ENCODE measurements at places on chromosomes 6 and 20. TPM values are rescaled to one million over a fixed set of nuclear protein-coding genes. Genes with fewer than 3 reads are reported as not detected.
A peak's percentile ranks its signal among the peaks of the same experiment; 100 is the strongest.

The ZSCAN23 gene
- total RNA-seq = 0.79 TPM

DNA sequence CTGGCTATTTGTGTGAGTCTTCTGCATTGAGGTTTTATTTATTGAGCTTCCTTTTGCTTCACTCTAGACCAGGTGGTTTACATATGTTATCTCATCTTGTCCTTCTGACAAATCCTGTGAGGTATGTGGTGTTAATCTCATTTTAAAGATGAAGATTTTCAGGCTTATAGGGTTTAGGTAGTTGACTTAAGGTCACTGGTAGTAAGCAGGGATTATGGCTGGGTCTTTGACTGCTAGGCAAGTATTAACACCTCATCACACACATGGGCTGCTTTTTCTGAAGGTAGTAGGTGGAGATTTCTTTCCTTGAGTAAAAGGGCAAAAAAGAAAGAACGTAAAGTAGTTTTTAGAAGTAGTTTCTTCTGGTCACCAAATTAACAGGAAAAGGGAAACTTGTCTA is 72.6 kb downstream of the CDKAL1 start:
- no peaks in the 10 kb centered on the region for H3K4me1 ChIP-seq
- H3K27me3 ChIP-seq = no peaks in the 10 kb centered on the region

- H3K4me3 ChIP-seq = no peak overlapping the region
- no peaks in the 10 kb centered on the region for H3K27me3 ChIP-seq
- H3K27ac ChIP-seq = no peak overlapping the region
Observed at GRCh38 chr6:35049156-35049735, 91.9 kb downstream of the TCP11 start.

DNA sequence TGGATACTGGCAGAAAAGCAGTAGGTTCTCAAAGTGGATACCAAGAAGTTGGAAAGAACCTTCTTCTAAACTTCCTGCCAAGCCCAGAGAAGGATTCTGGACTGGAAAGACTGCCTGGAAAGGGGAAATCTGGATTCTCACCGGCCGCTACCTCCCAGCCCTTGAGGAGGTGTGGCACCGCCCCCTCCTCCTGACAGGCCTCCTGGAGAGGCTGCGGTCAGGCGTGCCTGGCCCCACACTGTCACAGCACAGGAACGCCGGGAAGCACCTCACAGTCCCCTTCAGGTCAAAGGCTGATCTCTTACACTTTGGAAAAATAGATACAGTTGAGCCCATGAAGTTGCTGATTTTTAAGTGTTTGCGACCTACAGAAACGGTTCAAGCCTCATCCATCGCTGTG is 16.3 kb upstream of the PDE10A start:
- H3K36me3 ChIP-seq = no peaks in the 10 kb centered on the region
- H3K27ac ChIP-seq = no peak overlapping the region
- no peak overlapping the region for H3K4me3 ChIP-seq
- H3K27me3 ChIP-seq = no peaks in the 10 kb centered on the region
- no peak for DNase-seq

GRCh38 chr6:39154705-39155104 is 39.7 kb upstream of the SAYSD1 start:
- no peak for DNase-seq
- H3K27ac ChIP-seq = no peak overlapping the region
- H3K36me3 ChIP-seq = peaks cover 2% of the 10 kb centered on the region
- H3K4me3 ChIP-seq = no peak overlapping the region

- H3K27ac ChIP-seq = no peak overlapping the region
- H3K4me3 ChIP-seq = no peak overlapping the region
- H3K36me3 ChIP-seq = no peaks in the 10 kb centered on the region
- no peak for DNase-seq
Observed at GRCh38 chr6:146065690-146066089, 36.8 kb downstream of the GRM1 start.

The GSTA2 gene
- total RNA-seq = not detected

GRCh38 chr20:5785146-5785545 is 34.9 kb downstream of the SHLD1 start:
- no peak for DNase-seq
- H3K27ac ChIP-seq = no peak overlapping the region
- H3K4me1 ChIP-seq = peaks cover 13% of the 10 kb centered on the region

DNA sequence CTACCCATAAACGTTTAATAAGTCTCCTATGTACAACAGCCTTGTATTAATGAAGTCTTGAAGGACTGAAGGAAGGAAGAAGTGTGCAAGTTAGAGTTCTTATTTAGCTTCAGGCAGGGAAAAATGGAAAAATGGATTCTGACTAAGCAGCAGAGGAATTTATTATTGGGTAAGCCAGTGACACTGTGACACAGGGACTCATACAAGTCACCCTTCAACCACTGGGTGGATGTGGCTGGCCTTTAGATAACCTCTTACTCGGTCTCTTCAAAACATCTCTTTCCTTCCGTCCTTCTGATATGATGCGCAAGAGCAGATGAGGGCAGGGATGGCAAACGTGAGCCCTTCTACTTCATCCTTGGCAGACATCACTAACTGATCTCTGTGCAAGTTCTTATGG is 145.6 kb downstream of the DHX35 start:
- peaks cover 24% of the 10 kb centered on the region for H3K27me3 ChIP-seq
- no peaks in the 10 kb centered on the region for H3K36me3 ChIP-seq

GRCh38 chr6:5155906-5156305 is 70.8 kb downstream of the PPP1R3G start:
- H3K4me1 ChIP-seq = peaks cover 6% of the 10 kb centered on the region
- H3K27ac ChIP-seq = no peak overlapping the region
- no peak for DNase-seq
- H3K4me3 ChIP-seq = no peak overlapping the region

GRCh38 chr6:32171234-32171633 is 4.7 kb downstream of the AGPAT1 start:
- no peak overlapping the region for H3K27ac ChIP-seq
- no peaks in the 10 kb centered on the region for H3K27me3 ChIP-seq
- peaks cover 32% of the 10 kb centered on the region for H3K4me1 ChIP-seq
- DNase-seq = no peak

The HLA-DRA gene
- total RNA-seq = 30.9 TPM

GRCh38 chr6:80696268-80696667 is 589.8 kb downstream of the BCKDHB start:
- H3K36me3 ChIP-seq = no peaks in the 10 kb centered on the region
- no peak overlapping the region for H3K4me3 ChIP-seq
- DNase-seq = no peak
- H3K4me1 ChIP-seq = no peaks in the 10 kb centered on the region
- no peak overlapping the region for H3K27ac ChIP-seq

GRCh38 chr6:4780360-4780812 is 4.2 kb downstream of the CDYL start:
- no peak for DNase-seq
- H3K36me3 ChIP-seq = peaks cover 33% of the 10 kb centered on the region
- H3K27me3 ChIP-seq = no peaks in the 10 kb centered on the region
- H3K4me1 ChIP-seq = peaks cover 40% of the 10 kb centered on the region

DNA sequence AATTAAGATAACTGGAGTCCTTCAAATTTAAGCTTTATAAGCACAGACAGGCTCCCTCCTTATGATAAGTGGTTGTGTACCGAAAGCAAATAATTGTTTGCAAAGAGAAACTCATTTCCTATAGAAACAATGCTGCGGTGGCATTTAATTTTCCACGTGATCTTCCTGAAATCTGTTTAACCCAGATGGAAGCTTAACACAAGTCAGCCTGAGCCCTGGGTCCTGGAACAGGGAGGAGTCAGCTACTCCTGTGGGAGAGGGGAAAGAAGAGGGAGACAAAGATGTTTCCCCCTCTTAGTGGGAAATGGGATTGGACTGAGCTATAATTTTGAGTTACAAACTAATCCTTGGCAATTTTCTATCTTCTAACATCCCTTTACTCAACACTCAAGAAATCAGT is 136.5 kb downstream of the ELOVL4 start:
- no peak overlapping the region for H3K4me3 ChIP-seq
- no peaks in the 10 kb centered on the region for H3K36me3 ChIP-seq
- no peaks in the 10 kb centered on the region for H3K4me1 ChIP-seq

GRCh38 chr6:72413884-72414283 is 208.0 kb upstream of the KCNQ5 start:
- DNase-seq = no peak
- no peaks in the 10 kb centered on the region for H3K27me3 ChIP-seq
- H3K36me3 ChIP-seq = no peaks in the 10 kb centered on the region
- H3K27ac ChIP-seq = no peak overlapping the region

The RSPO3 gene
- total RNA-seq = not detected

The PPDPF gene
- 292 TPM for total RNA-seq

DNA sequence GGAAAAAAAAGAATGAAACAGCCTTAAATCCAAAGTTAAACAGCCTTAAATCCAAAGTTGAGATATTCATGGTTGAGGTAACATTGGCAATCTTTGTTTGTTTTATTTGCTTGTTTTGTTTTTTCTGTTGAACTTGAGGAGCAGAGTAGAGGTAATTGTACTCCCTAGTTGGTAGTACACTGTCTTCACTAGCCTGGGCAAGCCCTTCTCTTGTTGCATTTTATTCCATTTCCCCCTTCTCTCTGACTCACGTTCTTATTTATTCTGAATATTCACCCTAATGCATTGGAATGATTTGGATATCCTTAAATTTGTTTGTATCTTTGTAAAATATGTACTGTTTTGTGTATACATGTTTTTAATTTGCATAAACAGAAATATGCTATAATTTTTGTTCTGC is 397.6 kb downstream of the CDC5L start:
- no peaks in the 10 kb centered on the region for H3K27me3 ChIP-seq
- H3K4me3 ChIP-seq = no peak overlapping the region
- H3K4me1 ChIP-seq = peaks cover 22% of the 10 kb centered on the region
- H3K36me3 ChIP-seq = peaks cover 23% of the 10 kb centered on the region

DNA sequence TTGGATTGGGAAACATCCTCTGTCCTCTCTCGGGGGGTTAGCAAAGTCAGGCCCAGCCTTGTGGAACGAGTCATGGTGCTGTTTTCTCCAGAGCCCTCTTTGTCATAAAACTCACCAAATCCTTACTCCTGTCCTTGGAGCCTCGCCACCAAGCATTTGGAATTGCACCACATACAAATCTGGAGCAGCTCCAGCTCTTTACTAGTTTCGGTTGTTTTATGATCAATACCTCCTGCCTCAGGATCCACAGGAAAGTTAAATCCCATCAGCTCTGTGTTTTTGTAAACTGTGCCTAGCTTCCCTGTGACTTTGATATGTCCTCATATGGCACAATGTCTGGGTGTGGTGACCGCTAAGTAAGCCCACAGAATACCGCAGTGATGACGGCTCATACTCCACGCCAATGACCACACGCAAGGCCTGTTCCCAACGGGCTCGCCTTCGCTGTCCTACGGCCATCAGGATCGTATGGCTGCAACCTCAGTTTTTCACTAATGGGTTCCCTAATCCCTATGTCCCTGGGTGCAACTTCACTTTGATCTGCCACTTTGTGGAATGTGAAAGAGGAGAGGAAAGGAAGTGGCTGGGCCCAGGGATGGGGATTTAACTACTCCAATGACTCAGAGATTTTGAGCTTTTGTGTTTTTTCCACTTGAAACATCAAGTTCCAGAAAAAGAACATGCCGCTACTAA is 111.3 kb upstream of the FOXQ1 start:
- H3K27ac ChIP-seq = no peak overlapping the region
- H3K4me1 ChIP-seq = peaks cover 2% of the 10 kb centered on the region
- DNase-seq = no peak
- H3K4me3 ChIP-seq = no peak overlapping the region
- H3K27me3 ChIP-seq = no peaks in the 10 kb centered on the region

The RIPOR2 gene
- 154 TPM for total RNA-seq

GRCh38 chr20:18738055-18738454 is 75.5 kb upstream of the SCP2D1 start:
- no peaks in the 10 kb centered on the region for H3K27me3 ChIP-seq
- H3K27ac ChIP-seq = peak overlapping the region; percentile 40
- H3K4me1 ChIP-seq = peaks cover 2% of the 10 kb centered on the region

GRCh38 chr20:30168800-30169138 is 1088.7 kb upstream of the DEFB115 start:
- no peak overlapping the region for H3K4me3 ChIP-seq
- no peak for DNase-seq
- peaks cover under 1% of the 10 kb centered on the region for H3K4me1 ChIP-seq
- H3K27me3 ChIP-seq = no peaks in the 10 kb centered on the region
- no peak overlapping the region for H3K27ac ChIP-seq

- H3K27me3 ChIP-seq = peaks cover 2% of the 10 kb centered on the region
- no peak overlapping the region for H3K27ac ChIP-seq
- DNase-seq = no peak
- no peaks in the 10 kb centered on the region for H3K36me3 ChIP-seq
Observed at GRCh38 chr6:110529355-110529754, 52.9 kb upstream of the SLC22A16 start.

The CYP21A2 gene
- not detected for total RNA-seq

GRCh38 chr6:135291288-135292076 is 110.4 kb downstream of the MYB start:
- H3K4me1 ChIP-seq = no peaks in the 10 kb centered on the region
- H3K27me3 ChIP-seq = no peaks in the 10 kb centered on the region
- peaks cover 7% of the 10 kb centered on the region for H3K36me3 ChIP-seq
- H3K4me3 ChIP-seq = no peak overlapping the region

The NOP56 gene
- total RNA-seq = 450 TPM

GRCh38 chr6:29627755-29628418 is 5.1 kb downstream of the GABBR1 start:
- peak overlapping the region; percentile 51 for H3K27ac ChIP-seq
- H3K36me3 ChIP-seq = no peaks in the 10 kb centered on the region
- peaks cover 27% of the 10 kb centered on the region for H3K4me1 ChIP-seq
- peak; percentile 39 for DNase-seq
- peak overlapping the region; percentile 82 for H3K4me3 ChIP-seq

DNA sequence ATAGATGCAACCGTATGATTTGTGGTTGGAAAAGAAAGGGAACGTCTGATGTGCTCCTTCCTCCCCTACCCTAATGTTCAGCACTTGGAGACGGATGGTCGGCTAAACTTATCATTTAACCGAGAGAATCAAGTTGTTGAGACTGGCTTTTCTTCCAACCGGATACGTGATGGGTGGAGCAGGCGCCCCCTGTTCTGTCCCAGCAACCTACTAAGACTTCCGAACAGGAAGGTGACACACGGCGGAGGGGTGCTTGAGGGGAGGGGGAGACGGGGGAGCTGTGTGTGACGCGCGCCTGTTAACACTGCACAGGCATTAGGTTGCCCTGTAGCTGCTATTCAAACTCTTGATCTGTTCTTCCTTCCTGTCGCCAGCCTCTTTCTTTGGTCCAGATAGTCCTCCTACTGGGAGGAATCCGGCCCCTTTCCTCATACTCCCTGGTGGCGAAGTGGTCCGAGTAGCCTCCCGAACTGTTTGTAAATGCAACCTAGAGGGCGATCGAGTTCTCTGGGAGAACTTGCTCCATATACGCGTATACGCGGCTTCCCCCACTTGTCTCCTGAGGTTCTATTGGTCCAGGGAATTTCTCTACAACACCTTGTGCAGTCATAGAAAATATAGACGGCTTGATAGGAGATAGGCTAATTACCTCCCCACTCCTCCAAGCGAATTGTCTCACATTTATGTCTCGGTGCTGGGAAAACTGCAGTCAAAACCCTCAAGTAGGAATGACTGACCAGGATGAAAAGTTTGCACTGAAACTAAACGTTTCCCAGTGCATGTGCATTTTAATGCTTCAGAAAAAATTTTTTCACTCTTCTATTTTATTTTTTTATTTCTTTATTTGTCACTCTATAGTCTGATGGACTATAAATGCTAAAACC is 126.0 kb upstream of the SLC2A12 start:
- no peaks in the 10 kb centered on the region for H3K27me3 ChIP-seq
- H3K36me3 ChIP-seq = peaks cover 10% of the 10 kb centered on the region
- peak overlapping the region; percentile 79 for H3K4me3 ChIP-seq
- H3K27ac ChIP-seq = peak overlapping the region; percentile 83
- peak; percentile 84 for DNase-seq

The PNPLA1 gene
- not detected for total RNA-seq

The CCN6 gene
- not detected for total RNA-seq

The KIF6 gene
- not detected for total RNA-seq

- peaks cover 2% of the 10 kb centered on the region for H3K4me1 ChIP-seq
- peaks cover 7% of the 10 kb centered on the region for H3K27me3 ChIP-seq
- no peak overlapping the region for H3K4me3 ChIP-seq
Observed at GRCh38 chr6:149830731-149831307, 33.3 kb downstream of the LRP11 start.

The BFSP1 gene
- 0.50 TPM for total RNA-seq

The NOTCH4 gene
- total RNA-seq = 0.44 TPM

Data from activated CD8-positive, alpha-beta T cell treated with anti-CD3 and anti-CD28 coated beads, Interleukin-2, amount 10 ng/mL, durations not matched to agents 7 days and 5 days (primary cell).